GM23248 (cell line): ENCODE measurements at places on chromosomes 3 and 15. TPM values are rescaled to one million over a fixed set of nuclear protein-coding genes. Genes with fewer than 3 reads are reported as not detected.

DNA sequence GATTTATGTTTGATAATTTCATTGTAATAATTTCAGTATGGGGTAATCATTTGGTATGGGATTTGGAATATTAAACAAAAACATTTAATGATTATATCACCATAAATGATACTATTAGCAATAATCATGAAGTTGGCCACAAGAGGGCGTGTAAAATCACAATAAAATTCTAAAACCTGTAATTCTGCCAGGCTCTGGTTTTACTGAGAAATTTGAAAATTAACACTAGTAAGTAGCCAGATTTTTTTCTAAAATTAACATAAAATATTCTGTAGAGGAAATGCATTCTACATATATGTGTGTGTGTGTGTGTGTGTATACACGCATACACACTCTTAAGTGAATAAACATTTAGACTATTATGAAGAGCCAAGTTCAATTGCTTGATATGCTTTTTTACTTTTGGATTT, 40.5 kb downstream of the FEZF2 start:
- DNase-seq = peak; percentile 65

Gene TNIK
- total RNA-seq = 1.0 and 2.3 TPM in 2 replicates

Gene CD96
- not detected in 2 replicates for total RNA-seq

Gene MASP1
- total RNA-seq = 32.1 and 52.3 TPM in 2 replicates

Gene WDR72
- total RNA-seq = not detected in 2 replicates

- DNase-seq = peak; percentile 52
Observed at GRCh38 chr3:152151216-152151876, 117.4 kb upstream of the MBNL1 start.

Gene TAGLN3
- 1.3 TPM in 1 of 2 replicates, not detected in the other for total RNA-seq

Gene NTRK3
- total RNA-seq = not detected in 2 replicates

DNA sequence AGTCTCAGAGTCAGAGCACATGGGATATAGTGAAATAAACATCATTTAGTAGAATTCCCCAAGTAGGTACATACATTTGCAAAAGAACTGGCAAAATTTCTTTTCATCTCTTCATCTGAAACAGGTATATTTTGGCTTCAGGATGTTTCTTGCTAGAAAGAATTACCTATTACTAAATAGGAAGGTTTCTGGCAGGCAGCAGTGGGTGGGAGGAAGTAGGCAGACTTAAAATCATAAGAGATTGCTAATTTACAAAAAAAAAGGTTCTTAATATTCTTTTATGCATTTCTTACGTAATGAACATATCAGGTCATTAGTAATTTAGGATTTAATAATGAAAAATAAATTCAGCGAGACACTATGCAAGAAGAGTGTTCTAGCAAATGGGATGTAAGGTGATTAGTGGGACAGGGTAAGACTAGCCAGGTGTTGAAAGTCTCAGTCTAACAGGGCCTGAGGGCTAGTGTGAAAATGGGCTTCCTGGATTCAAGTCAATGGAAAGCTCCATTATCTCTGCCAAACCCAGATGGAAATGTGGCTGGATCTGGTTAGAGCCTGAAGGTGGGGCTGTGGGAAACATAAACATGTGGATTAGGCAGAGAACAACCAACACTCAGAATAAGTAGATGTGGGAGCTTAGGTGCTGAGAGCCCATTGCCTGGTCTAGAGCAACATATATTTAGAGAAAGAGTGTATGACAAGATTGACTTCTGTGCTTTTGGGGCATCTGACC, 127.4 kb upstream of the FEZF2 start:
- DNase-seq = no peak

DNA sequence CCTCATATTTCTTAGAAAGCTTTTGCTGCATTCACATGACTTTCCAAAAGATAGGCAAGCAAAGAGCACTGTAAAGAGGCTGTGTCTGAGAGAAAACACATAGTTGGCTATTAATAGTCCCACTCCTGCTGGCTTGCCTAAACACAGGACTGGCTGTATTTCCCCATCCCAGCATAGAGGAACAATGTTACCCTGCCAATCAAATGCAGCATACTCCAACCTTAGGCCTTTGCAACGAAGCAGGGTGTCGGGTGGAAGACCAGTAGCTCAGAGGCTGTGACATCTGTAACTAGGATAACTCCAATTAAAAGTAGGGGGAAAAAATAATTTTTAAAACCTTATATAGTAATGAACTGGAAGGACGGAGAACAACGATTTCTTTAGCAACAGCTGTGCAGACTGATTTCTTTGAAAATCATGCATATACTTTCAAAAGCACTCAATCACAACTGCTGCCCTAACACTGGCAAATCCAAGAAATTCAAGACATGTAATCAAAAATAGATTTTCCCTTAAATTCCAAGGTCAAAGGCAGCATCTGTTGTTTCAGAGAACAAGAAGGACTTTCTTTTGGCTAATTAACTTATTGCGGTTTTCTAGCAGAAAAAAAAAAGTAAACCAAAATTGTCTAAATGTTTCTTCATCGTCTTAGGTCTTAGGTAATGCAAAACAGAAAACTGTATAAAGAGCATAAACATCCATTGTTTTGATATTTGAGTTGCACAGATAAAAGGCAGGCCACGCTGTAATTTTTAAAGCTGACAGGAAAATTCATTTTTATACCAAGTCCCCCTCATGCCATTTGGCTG, 139.3 kb downstream of the TNIK start:
- no peak for DNase-seq

DNA sequence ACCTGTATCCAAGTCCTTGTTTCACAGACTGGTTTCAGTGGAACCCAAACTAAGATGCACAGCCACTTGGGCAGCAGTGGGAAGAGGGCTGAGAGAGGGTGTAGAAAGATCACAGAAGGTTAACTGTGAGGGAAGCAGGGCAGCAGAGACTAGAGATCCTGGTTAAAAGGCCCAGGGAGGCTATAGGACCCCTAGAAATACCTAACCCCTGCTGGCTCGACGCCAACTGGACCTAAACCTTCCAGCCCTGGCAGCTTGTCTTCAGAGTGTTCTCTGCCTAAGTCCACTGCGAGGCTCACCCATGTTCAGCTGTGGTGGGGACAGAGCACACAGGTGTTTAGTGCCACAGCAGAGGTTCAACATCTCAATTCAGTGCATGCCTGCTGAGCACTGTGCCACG, 96.5 kb downstream of the ZNF621 start:
- DNase-seq = no peak

Gene CCR3
- total RNA-seq = not detected in 2 replicates

DNA sequence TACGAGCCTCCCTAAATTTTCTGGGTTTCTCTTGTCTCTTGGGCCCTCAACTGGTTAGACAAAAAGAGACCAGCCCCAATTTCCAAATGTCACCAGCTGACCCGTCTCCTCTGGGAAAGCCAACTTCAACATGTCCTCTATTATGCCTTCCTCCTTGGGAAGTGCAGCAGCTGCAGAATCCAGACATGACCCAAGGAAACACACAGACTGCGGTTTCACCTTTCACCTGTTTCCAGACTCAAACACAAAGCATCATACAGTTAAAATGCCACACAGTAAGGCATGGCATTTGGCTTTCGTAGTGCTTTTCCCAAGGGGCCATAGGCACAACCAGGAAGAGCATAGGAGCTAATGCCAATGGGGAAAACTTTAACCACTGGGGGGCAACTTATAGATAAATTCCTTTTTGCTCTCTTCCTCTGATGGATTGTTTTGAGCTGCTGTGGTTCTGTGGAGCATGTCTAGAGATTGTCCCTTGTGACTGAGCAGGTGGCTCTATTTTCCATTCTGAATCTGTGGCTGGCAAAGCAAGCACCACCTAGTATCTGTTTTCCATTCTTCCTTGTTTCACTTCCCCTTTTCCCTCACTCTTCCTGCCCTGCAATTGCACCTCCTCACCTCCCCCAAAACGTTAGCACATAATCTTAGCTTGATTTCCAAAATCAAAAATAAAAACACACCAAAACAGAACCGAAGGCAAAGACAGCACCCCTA, 49.3 kb downstream of the HHLA2 start:
- DNase-seq = no peak

DNA sequence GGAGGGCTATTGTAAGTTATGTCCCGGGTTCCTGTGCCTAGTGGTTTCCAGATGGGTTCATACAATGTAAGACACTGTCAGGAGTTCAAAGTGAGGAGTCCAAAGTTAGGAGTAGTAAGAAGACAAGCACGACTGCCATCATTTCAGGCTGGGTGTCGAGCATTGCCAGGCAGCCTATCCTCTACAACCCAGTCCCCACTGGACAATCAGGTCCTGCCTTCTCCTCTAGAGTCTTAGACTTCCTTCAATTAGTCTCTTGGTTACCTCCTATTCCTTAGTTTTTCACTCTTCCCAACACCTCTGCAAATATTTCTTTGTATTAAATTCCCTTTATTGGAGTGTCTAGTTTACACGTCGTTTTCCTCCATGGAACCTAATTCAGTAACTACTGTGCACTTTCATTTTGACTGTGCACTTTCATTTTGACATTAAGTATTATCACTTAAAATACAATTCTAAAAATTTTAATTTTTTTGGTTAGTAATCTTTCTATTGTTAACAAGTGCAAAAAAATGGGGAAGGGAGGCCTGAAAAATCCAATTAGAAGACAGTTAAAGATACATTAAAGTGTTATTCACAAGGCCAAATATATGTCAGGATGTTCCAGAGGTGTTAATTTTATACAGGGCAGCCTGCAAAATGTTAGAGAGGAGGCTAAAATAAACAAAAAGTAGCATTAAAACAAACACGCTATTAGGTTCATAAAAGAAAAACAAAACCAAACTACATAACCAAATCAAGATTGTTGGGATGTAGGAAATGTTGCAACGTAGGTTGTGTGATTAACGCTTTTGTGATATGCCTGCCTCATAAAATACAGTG, 155.3 kb downstream of the TBL1XR1 start:
- no peak for DNase-seq

- DNase-seq = peak; percentile 23
Observed at GRCh38 chr15:95894407-95894956, 436.0 kb upstream of the NR2F2 start.

Gene APH1B
- total RNA-seq = 15.8 and 18.6 TPM in 2 replicates

- peak; percentile 36 for DNase-seq
Observed at GRCh38 chr3:44981220-44981619, 5.2 kb downstream of the EXOSC7 start.

DNA sequence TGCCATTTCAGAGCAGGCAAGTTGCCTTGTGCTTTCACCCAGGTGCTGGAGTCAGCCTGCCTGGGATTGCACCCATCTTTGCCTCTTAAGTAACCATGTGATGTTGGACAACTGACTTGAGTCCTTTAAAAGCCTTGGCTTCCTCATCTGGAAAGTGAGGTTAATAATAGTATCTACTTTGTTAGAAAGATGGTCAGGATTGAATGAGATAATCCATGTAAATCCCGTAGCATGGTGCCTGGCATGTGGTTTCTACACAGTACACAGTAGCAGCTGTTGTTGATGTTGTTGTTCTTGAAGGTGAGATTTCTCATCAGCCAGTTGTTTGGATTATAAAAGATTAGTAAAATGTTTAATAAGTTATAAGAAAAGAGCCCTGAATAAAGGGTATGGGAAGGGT, 48.8 kb downstream of the PSMD6 start:
- DNase-seq = no peak

GRCh38 chr3:55690177-55690576, 203.1 kb upstream of the WNT5A start:
- no peak for DNase-seq

DNA sequence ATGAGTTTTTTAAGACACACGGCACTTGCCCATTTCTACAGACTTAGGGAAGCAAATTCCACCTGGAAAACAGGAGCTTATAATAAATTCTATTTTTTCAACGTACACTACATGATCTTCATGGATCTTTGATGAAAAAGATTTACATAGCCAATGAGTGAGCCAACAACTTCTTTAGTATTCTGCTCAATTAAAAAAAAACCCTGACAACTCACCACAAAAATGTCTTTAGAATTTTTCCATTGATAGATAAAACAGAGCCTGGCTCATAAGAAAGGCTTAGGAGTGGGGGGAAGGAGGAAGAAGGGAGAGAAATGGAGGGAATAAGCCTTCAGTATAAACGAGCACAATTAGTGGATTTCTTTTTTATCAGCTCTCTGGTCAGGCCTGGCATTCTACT, 126.7 kb downstream of the ATP10A start:
- peak; percentile 46 for DNase-seq

Gene SI
- not detected in 2 replicates for total RNA-seq

DNA sequence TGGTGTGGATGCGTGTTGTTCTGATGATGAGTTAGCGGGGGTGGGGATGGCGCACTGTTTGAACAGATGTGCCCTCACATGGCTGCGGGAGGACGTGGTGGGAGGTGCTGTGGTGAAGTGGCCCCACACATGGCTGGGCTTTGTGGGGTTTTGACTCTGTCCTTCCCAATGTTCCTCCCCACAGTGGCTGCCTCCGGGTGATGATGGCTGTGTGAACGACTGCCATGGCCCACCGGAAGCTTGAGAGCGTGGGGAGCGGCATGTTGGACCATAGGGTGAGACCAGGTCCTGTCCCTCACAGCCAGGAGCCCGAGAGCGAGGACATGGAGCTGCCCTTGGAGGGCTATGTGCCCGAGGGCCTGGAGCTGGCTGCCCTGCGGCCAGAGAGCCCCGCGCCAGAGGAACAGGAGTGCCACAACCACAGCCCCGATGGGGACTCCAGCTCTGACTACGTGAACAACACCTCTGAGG, 167.9 kb downstream of the APBA2 start:
- DNase-seq = no peak

DNA sequence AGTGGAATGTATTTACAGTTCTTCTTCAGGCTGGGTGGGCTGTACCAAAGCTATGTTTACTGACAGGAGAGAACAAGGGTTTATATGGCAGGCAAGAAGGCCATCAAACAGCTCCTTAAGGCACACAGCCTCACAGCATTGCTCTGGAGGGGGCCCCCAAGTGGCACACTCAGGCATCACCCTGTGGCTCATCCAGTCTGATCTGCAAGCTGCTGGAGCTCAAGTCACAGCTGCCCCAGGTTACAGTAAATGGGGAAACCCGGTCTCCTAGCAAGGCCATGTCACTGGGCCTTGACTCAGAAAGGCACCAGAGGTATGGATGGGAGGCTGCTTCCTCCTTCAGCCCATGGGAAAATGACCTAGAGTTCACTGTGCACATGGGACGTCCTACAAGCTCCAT, 67.5 kb downstream of the TFG start:
- DNase-seq = peak; percentile 49

Gene CHRD
- 0.22 and 0.25 TPM in 2 replicates for total RNA-seq

Gene CFAP44
- 1.4 and 2.7 TPM in 2 replicates for total RNA-seq
